Skeletal muscle cell (primary cell): ENCODE measurements at places on chromosomes 1 and 21.

DNA sequence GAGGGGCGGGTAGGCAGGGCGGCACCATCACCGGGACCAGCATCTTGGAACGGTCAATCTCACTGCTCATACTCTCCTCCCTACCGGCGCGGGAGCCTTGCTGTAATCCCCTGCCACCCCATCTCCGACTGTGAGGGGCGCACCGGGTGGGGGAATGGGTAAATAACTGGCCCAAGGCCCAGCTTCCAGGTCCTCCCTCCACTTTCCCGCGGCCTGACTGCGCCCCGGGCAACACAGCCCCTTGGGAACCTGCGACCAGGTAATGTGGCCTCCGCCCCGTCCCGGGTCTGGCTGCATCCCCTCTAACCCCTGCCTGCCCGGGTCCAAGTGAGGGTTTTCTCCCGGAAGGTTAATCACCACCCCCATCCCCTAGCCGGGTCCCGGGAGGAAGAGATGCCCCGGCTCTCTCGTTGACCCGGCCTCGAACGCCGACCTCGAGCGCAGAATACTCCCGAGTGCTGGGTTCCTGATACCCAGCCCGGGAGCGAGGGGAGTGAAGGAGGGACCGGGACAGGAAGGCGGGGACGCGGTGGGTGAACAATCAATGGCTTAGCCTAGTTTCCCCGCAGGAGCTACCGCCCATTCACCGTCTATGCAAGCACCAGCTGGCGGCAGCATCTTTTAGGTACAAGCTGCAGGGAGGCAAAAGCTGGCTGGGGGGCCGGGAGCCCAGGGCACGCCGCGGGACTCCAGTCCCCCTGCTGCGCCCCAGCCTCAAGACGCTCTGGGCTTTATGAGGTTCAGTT lies 5.9 kb upstream of the LHX9 start:
- no peak for DNase-seq

- DNase-seq, result peak; percentile 83
Measured at GRCh38 chr1:55813618-55814017, 598.5 kb upstream of the USP24 start.

DNA sequence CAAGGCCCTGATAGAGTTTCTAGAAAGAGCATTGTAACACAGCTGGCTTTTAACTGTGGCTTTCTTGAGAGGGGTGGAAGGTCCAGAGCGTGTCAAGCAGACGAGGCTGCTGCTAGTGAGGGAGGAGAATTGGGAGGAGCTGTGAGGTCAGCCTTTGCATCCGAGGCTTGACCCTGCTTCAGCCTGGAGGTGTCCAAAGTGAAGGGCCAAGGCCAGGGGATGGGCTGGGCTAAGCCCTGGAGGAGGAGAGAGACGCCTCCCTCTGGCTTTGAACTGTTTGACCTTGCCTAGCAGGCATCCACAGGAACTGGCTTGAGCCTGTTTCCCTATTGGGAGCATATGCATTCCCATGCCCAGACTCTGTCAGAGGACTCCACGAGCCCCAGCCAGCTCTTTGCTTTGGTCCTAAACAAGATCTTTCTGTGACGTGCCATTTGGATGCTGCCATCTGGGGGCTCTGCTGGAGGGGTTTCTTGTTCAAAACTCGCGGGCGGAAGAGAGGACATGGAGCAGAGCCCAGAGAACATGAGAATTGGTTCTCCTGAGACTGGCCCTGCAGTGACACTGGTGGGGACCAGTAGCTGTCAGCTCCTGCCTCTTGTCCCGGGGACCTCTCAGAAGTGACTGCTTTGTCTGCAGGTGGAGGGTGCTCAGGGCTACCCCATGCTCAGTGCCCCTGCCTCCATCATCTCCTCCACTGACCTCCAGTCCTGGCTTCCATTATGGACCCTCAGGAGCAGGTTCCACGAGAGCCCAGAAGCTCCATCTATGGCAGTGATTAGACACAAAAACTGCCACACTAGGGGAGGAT lies 5.5 kb downstream of the ACTRT2 start:
- DNase-seq, result no peak

DNA sequence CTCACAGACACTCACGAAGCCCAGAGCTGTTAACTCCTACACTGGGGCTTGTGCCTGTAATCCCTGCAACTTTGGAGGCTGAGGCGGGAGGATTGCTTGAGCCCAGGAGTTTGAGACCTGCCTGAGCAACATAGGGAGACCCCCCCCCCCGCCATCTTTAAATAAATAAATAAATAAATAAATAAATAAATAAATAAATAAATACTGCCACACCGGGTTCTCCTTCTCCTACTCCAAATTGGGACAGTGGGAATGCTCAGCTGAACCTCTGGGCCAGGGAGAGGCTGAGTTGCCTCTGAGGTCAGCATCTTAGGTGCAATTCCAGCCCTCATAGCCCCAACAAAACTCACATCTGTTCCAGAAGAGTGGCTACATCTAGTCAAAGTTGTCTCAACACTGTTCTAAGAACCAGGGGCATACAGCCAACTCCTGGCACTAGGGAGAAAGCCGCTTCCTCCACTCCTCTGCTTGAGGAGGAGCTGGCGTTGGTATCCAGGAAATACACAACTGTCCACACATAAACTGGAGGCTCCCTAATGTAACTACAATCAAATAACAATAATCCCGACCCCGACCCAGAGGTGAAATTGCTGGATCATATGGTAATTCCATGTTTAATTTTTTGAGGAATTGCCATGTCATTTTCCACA lies 27.0 kb downstream of the C1orf216 start:
- no peak for DNase-seq

DNA sequence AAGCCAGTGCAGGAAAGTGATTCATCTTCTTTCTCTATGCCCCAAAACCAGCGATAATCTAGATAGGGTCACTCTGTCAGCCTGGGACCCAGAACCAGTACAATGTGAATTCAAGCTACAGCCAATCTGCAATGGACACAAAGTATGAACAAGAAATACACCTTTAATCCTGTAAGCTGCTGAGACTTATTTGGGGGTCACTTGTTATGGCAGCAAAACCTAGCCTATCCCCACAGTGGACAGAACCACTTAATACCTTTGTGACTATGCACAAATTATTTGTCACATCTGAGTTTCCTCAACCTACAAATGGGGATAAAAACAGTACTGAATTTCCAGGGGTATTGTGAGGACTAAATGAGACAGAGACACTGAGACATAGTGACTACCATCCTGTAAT lies 50.0 kb downstream of the TMCO4 start:
- DNase-seq, result no peak

GRCh38 chr1:54260810-54261209 lies 60.8 kb downstream of the MRPL37 start:
- DNase-seq, result no peak

DNA sequence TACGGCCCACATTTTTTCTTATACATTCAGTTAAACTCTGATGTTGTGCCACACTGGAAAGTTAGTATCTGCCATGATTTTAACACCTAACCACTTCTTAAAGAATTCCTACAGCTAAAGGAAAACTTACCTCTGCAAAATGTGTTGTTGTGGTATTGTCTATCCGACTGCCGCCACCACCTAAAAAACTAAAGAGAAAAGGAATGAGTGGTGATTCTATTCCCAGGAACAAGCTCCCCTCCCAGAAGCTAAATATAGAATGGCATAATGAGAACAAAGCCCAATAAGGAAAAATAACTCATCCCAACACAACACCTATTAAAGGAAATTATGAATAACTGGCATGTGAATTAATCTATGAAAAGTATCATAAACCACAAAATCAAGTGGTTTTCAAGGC lies 39.5 kb downstream of the RNF115 start:
- no peak for DNase-seq

GRCh38 chr1:221573756-221574155 lies 168.1 kb downstream of the DUSP10 start:
- peak; percentile 27 for DNase-seq

DNA sequence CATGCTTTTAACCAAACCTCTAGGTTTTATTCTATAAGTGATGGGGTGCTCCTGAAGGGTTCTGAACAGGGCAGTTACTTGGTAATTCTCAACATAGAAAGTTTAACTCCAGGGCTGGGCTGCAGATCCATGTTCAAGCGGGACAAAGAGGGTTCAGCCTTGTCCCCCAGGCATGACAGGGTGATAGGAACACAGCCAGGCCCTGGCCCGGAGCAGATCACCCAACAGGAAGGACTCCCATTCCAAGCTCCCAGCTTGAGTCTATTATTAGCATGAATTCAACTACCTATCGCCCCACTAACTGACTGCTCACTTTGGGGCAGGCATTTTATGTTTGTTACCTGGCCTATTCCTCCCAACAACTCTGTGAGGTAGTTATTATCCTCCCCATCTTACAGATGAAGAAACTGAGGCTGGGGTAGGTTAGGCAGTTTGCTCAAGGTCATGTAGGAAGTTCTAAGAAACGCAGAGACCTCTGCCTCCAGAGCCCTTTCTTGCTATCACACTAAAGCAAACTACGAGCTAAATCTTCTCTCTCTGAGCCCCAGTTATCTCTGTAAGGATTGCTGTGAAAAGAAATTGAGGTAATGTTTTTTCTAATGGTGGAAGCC lies 14.5 kb downstream of the ASAP3 start:
- DNase-seq, result no peak

GRCh38 chr1:234520908-234521817 lies 42.2 kb upstream of the TARBP1 start:
- DNase-seq, result no peak

DNA sequence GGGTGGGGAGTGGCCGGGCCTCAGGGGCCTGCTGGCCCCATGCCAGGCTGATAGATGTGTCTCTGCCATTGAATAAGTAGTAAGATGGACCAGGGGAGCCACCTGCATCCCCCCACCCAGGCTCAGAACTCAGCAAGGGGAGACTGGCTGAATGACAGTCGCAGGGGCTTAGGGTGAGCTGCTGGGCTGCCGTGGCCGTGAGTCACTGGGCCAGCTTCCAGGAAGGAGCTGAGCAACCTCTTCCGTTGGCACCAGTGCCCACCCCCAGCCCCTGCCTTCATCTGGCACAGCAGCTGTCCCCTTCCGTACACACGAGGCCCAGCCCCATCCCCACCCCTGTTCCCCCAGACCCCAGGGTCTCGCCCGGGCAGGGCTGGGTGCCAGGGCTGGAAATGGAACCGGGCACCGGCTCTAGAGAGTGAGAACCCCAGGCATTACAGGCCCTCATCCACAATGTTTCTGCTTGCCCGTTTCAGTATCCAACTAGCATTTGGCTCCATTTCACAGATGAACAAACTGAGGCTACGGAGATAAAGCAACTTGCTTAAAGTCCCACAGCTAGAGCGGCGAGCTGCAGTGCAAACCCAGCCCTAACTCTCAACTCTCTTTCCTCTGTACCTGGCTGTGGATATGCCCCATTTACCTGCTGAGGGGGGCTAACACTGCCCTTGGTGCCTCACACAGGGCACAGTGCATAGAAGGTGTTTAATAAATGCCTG lies 10.2 kb downstream of the WNT4 start:
- no peak for DNase-seq

GRCh38 chr1:226995365-226996332 lies 55.6 kb downstream of the COQ8A start:
- no peak for DNase-seq

- no peak for DNase-seq
Measured at GRCh38 chr1:108140936-108141335, 59.2 kb downstream of the SLC25A24 start.

DNA sequence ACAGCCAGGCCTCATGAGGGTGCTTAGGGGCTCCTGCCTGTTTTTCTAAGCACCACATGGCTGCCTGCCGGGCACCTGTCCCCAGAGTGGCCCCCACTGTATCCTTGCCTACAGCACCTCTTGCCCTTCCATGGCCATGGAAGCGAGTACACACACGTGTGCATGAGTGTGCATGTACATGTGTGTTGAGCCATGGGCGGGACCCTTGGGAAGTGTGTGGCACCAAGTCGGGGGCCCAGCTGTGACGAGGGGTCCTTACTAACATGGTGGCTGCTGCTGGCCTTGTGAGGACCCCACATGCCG lies 25.8 kb downstream of the KRTAP10-1 start:
- DNase-seq, result no peak

DNA sequence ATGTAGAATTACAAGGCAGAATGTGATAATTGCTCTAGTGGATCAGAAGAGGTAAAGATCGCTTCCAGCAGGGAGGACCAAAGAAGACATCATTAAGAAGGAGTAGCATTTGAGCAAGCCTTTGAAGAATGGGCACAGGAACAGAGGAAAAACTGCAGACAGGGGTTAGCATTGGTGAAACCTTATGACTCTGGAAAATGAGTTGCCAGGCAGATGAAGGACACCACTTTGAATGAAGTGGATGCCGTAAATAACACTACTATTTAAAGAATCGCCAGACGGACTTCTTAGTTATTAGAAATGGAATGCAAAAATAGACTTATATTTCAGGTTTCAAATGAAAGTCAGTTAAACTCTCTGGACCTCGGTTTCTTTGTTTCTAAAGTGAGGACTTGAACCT lies 727.7 kb downstream of the USP25 start:
- DNase-seq, result no peak

DNA sequence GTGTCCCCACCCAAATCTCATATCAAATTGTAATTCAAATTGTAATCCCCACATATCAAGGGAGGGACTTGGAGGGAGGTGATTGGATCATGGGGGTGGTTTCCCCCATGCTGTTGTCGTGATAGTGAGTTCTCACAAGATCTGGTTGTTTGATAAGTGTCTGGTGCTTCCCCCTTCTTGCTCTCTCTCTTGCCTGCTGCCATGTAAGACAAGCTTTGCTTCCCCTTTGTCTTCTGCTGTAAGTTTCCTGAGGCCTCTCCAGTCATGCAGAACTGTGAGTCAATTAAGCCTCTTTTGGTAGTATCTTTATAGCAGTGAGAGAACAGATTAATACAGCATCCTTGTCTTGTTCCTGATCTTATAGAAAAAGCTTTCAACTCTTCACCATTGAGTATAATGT lies 6.5 kb upstream of the LRRC39 start:
- no peak for DNase-seq
